B cell (primary cell): ENCODE measurements at places on chromosomes 1 and 21. TPM values are rescaled to one million over a fixed set of nuclear protein-coding genes. Genes with fewer than 3 reads are reported as not detected.
A peak's percentile ranks its signal among the peaks of the same experiment; 100 is the strongest.

DNA sequence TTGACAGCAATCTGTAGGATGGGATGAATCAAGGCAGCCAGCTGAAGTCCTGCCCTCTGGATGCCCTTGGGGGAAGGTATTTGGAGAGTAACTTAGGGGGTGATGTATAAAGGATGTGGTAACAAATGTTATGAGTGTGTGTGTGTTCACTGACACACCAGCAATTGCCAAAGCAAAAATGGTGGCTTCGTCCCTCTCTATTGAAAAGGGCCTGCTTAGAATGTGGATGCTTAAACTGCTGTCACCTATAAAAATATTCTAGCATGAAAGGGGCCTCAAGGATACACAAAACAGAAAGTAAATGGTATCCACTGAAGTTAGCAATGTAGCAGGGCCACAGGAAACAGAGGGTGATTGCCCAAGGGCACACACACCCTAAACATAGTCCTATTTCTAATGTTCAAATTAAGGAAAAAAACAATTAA lies 15.1 kb upstream of the AIM2 start:
- no peak for DNase-seq

GRCh38 chr21:45448810-45449657 lies 44.1 kb downstream of the COL18A1 start:
- no peak for DNase-seq

GRCh38 chr1:31122101-31122735 lies 56.7 kb upstream of the PUM1 start:
- no peak for DNase-seq

- DNase-seq, result no peak
These were observed 554 bp downstream of the EVA1C start for GRCh38 chr21:32413015-32413504.

DNA sequence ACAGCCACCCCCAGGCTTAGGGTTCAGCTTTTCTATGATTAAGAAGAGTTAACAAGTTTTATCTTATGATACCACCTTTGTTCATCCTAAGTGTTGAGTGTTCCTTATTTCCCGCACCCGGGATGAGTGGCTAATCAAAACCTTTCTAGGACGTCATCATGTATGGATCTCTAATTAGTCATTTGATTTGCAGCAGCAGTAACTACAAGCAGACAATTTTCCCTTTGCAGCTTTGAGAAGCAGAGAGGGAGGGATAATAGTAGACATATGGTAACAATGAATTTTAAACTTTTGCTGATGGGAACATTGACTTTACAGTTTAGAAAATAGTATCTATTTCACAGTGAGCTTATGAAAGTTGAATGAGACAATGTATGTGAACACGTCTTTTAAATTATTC lies 30.8 kb upstream of the SLC35F3 start:
- no peak for DNase-seq

DNA sequence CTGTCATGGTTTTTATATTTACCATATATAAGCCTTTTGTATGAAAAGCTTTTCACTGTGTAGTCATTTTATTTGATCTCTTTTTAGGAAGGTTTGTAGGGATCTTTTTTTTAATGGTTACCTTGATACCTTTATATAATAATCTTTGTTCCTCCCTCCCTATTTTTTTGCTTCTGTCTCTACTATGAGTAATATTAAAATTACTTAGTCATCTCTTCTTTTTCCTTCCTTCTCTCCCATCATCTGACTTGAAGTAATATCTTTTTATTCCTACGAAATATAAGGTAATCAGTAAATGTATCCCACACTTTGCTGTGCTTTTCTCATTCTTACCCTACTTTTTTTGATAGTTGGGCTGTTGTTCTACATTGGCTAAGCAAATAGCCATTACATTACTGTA lies 161.4 kb downstream of the MAGI3 start:
- no peak for DNase-seq

GRCh38 chr1:117573386-117574023 lies 32.3 kb upstream of the TENT5C start:
- DNase-seq, result no peak

DNA sequence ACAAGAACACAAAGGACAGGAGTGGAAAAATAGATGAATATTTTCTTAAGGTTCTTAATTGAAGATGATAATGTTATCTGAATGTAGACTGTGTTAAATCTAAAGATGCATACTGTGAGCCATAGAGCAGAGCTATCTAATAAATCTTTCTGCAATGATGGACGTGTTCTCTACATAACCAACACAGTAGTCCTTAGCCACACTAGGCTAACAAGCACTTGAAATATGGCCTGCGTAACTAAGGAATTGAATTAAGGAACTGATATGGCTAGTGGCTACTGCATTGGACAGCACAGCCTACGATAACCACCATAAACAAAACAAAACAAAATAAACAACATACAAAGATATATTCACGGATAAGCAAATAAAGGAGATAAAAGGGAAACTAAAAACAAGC lies 181.3 kb downstream of the LYPLAL1 start:
- no peak for DNase-seq

OR2T2 gene
- total RNA-seq, result 3.9 and 4.4 TPM in 2 replicates

DNA sequence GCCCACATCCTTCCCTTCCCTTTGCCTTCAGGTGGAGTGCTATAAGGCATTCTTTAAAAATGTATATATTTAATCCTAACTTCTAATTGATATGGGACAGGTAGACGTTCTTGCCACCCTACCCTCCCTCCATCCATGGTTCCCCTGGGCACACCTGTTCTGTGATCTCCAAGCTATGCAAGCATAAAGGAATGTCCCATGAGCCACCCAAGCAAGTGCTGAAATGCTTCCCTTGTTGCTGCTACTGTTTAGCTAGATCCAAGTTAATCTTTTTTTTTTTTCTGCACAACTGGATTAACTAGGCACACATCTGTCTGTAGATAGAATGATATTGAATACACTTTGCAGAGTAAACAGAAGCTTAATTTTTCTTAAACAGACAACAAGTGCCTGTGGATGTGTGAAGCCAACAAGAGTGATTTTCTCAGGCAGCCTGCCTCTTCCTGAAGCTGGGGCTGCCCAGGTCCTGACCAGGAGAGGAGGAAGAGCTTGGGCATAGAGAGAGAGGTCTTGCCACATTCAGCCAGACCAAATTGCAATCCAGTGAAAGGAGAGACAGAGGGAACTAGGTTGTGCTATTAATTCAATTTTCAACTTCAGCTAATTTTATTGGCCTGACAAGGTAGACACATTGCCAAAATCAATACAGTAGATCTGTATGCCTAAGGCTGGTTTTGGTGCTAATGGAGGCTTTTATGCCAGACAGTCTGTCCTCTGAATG lies 28.2 kb upstream of the ATP1B1 start:
- no peak for DNase-seq

DNA sequence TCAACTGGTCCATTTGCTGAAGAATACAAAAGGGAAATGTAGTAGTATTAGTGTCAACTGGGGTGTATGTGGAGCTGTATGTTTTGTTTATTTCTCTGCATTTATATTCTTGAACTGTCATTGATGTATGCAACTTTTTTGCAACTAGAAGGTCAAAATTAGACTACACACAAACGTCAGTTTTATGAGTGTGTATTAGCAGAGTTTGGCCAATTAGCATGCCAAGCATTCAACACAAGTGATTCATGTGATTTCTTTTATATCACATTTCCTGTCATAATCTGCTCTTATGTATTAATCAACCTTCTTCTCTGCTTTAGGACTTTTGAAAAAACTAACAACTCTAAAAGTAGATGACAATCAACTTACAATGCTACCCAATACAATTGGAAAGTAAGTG lies 211.1 kb downstream of the LRRC40 start:
- DNase-seq, result no peak

GRCh38 chr1:89279011-89279466 lies 6.4 kb upstream of the GBP5 start:
- no peak for DNase-seq

- DNase-seq, result peak; percentile 67
These were observed 13.1 kb downstream of the PTPN22 start for GRCh38 chr1:113858418-113858817.

DNA sequence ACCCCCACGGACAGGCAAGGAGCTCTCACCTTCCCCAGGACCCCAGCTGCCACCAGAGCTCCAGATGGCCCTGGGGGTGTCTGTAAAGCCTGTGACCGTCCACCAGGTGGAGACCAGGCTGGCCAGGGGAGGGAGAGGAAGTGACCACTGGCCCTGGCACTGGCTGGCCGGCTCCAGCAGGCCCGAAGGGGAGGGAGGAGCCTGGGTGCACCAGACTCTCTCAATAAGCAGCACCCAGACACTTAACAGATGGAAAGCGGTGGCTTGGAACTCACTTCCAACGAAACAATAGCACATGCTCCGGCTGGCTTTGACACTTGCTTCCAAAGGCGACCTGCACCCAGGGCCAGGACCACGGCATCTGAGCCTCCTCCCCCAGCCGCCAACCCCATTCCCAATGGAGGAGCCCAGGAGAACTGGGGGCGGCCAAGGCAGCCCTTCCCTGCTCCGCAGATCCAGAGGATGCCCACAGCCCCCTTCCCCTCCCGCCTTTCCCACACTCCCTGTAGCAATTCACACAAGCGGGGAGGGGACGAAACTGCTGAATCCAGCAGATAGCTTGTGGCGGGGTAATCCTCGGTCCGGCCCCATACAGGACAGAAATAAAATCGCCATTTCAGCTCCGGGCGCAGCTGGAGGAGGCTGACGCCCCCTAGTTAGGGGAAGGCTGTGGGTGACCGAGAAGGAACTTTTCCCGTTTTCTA lies 742 bp upstream of the PDE9A start:
- no peak for DNase-seq

- no peak for DNase-seq
These were observed 8.7 kb downstream of the CFAP107 start for GRCh38 chr1:12754738-12755137.

TMEM61 gene
- not detected in 2 replicates for total RNA-seq

DNA sequence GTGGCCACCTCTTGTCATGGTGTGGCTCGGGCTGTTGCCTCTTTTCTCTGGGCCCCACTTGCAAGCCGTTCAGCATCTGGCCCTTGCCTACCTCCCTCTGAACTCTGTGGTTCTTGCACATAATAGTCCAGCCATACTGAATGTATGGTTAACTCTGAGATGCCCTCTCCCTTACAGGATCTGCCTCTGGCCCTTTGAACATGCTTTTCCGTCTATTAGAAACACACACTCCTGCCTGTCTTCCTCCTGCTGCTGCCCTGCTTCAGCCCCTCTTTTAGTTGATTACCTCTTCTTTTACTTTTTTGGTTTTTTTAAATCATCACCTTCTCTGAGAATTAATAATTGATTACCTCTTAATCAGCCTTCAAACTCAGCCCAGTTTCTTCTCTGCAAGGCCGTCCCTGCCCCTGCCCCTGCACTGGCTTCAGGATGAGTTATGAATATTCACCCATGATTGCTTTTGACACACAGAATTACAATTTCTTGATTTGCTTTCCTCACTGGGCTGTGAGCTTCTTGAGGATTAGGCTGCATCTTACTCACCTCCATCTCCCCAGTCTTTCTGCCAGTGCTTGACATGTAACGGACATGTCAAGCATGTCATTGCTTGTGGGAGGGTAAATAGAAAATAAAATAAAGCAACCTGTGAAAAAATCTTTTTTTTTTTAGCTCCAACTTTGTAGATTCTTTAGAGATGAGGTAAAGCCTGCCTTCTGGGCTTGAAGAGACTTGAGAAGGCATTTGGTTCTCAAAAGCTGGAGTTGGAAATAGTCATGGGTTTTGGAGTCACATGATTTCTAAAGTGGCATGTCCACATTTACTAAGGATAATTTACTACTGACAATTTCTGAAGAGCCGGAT lies 158.3 kb downstream of the PLXNA2 start:
- DNase-seq, result no peak

- DNase-seq, result no peak
These were observed 223.7 kb upstream of the ADAMTS5 start for GRCh38 chr21:27190601-27191000.

DNA sequence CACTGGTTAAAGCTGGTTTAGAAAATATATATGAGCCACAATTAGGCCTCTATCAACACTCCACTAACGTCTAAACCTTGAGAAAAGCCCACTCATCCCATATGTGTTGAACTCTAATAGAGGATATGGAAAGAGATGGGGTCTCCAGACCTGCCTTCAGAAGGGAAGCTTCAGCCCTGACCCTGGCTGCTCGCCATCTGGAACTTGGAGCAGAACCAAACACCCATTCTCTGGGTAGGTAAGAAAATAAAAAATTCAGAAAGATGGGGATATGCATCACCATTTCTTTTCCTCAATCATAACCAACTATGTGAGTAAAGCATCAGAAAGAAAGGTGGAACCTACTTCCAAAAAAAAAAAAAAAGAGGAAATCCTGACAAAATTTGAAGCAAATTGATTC lies 666.2 kb downstream of the PTPRC start:
- DNase-seq, result no peak

PERM1 gene
- total RNA-seq, result not detected in 2 replicates

DNA sequence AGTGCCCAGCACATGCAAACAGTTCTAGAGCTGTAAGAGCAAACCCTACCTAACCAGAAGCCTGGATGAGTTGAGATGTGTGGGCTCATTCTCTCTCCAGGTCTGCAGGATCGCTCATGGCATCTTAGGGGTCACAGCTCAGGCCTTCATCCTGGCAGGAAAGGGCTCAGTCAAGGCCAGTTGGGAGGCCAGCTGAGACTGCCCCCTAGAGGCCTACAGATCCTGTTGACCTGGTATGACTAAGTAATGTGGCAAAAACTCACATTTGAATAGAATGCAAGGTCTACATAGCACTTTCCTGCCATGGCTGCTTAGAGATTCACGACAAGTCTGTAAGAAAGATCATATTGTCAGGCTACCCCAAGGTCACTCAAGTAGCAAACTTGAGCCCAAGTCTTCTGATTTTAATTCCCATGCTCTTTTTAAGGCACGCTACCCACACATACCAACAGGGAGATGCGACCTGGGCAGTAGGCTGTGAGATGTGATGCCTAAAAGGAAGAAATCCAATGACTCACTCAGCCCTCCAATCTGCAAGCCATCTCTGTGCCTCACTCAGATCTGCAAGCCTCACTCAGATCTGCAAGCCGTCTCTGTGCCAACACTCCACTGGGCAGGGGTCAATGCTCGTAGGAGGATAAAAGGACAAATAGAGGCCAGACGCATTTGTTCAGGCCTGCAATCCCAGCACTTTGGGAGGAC lies 5.1 kb upstream of the CAPN8 start:
- DNase-seq, result no peak

IRF6 gene
- total RNA-seq, result 0.95 and 1.1 TPM in 2 replicates

- DNase-seq, result no peak
These were observed 15.4 kb upstream of the LCE5A start for GRCh38 chr1:152495066-152495675.

GRCh38 chr1:196114193-196114592 lies 494.0 kb downstream of the KCNT2 start:
- DNase-seq, result no peak

DNA sequence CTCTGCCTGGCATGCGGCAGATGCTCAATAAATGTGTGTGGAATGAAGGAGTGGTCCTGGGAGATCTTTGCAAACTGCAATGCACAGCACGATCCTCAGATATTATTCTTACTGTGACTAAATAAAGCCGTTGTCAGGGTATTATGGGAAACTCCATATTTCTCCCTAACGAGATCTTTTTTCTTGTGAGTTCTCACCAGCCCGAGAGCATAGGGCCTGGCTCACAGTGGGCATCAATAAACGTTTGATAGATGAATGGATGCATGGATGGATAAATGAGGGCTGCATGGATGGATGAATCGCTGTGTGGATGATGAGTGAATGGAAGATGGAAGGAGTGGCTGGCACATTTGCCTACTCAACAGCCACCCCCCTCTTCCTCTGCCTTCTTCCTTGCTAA lies 69.6 kb downstream of the SDC3 start:
- no peak for DNase-seq

NFYC gene
- 81.1 and 88.7 TPM in 2 replicates for total RNA-seq

HCRTR1 gene
- 0.22 TPM in 2 replicates for total RNA-seq
